Tracheal epithelial cell (primary cell): ENCODE measurements at places on chromosomes 1 and 21. TPM values are rescaled to one million over a fixed set of nuclear protein-coding genes. Genes with fewer than 3 reads are reported as not detected.

Gene FAM110D
- total RNA-seq = under 0.01 TPM in 1 of 2 replicates, not detected in the other

Gene SV2A
- 0.85 and 1.7 TPM in 2 replicates for total RNA-seq

Gene NSL1
- 19.0 and 27.5 TPM in 2 replicates for total RNA-seq

Gene CCT3
- 414 and 708 TPM in 2 replicates for total RNA-seq

Gene LMOD1
- total RNA-seq = not detected in 2 replicates

Gene SLC45A1
- total RNA-seq = 0.24 and 0.85 TPM in 2 replicates

Gene TRIM46
- total RNA-seq = 0.85 and 3.4 TPM in 2 replicates

Gene FMO1
- 0.64 TPM in 1 of 2 replicates, not detected in the other for total RNA-seq

Gene NOS1AP
- total RNA-seq = not detected in 2 replicates

Gene INSRR
- not detected in 2 replicates for total RNA-seq

Gene ANGPTL7
- 1.2 TPM in 1 of 2 replicates, not detected in the other for total RNA-seq

Gene WDR77
- total RNA-seq = 47.7 and 66.5 TPM in 2 replicates

Gene OR2G6
- total RNA-seq = not detected in 2 replicates

Gene SLC2A5
- total RNA-seq = under 0.01 TPM in 1 of 2 replicates, not detected in the other

Gene PLEKHM2
- total RNA-seq = 63.7 and 75.2 TPM in 2 replicates

Gene DCST2
- 0.64 TPM in 1 of 2 replicates, not detected in the other for total RNA-seq

Gene ABCG1
- 42.7 and 94.0 TPM in 2 replicates for total RNA-seq

Gene TSHB
- total RNA-seq = not detected in 2 replicates

Gene RHCE
- total RNA-seq = 0.48 and 3.6 TPM in 2 replicates

Gene MSH4
- total RNA-seq = 0.21 and 0.24 TPM in 2 replicates

Gene TOR3A
- 36.1 and 40.7 TPM in 2 replicates for total RNA-seq

Gene RORC
- 0.48 and 1.9 TPM in 2 replicates for total RNA-seq

Gene RGS18
- 0.24 TPM in 1 of 2 replicates, not detected in the other for total RNA-seq

Gene STUM
- total RNA-seq = not detected in 2 replicates

Gene JUN
- total RNA-seq = 56.7 and 205 TPM in 2 replicates

Gene NPR1
- total RNA-seq = 0.48 TPM in 1 of 2 replicates, not detected in the other

Gene NTMT2
- not detected in 2 replicates for total RNA-seq

Gene DDR2
- total RNA-seq = 1.7 TPM in 2 replicates

Gene KCNE1
- total RNA-seq = under 0.01 TPM in 1 of 2 replicates, not detected in the other

Gene PPIH
- total RNA-seq = 22.2 and 28.4 TPM in 2 replicates

Gene SMPDL3B
- total RNA-seq = 1.1 and 8.2 TPM in 2 replicates

Gene HSF2BP
- total RNA-seq = 5.1 and 16.6 TPM in 2 replicates

Gene TMEM269
- 0.21 TPM in 1 of 2 replicates, not detected in the other for total RNA-seq

Gene URB1
- total RNA-seq = 27.5 and 29.6 TPM in 2 replicates

Gene FAM151A
- not detected in 2 replicates for total RNA-seq

Gene CLSTN1
- 113 and 145 TPM in 2 replicates for total RNA-seq

Gene ZNF692
- 22.0 and 28.4 TPM in 2 replicates for total RNA-seq

Gene CRYBG2
- 36.9 and 51.1 TPM in 2 replicates for total RNA-seq

Gene CACHD1
- total RNA-seq = 1.9 and 2.2 TPM in 2 replicates

Gene DUSP12
- 34.0 and 45.6 TPM in 2 replicates for total RNA-seq

Gene SLC16A4
- 36.9 and 48.2 TPM in 2 replicates for total RNA-seq

Gene CYP4X1
- 0.21 TPM in 1 of 2 replicates, not detected in the other for total RNA-seq

Gene PARK7
- total RNA-seq = 141 and 142 TPM in 2 replicates

Gene ANKRD34A
- total RNA-seq = 1.1 TPM in 1 of 2 replicates, not detected in the other

Gene C1orf216
- total RNA-seq = 5.1 and 5.3 TPM in 2 replicates
